ENCODE measurements at places on chromosomes 3 and 15. TPM values are rescaled to one million over a fixed set of nuclear protein-coding genes. Genes with fewer than 3 reads are reported as not detected.

The OR5K2 gene
- total RNA-seq = not detected

The CADPS gene
- 11.3 TPM for total RNA-seq

The SNURF gene
- total RNA-seq = 58.2 TPM

The MINAR1 gene
- 0.03 TPM for total RNA-seq

The TICRR gene
- 0.05 TPM for total RNA-seq

GRCh38 chr3:170897978-170898377, 10.5 kb downstream of the EIF5A2 start:
- DNase-seq = no peak

DNA sequence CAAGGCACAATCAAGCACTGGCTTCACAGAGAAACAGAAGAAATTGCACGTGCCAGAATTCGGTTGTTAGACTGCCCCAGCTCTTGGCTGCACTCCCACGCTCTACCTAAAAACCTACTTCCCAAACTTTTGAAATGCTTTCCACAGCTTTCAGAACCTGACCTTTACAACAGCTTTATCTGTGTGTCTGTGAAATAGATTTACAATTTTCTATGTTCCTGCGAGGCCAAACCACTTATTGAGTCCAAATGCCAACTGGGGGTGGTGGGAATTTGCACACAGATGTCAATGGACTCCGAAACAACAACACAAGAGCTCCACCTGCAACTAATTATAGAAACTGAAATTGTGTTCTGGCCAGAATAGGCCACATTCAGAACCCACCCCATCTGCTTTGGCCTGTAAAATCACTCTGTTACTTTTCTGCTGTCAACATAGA, 44.6 kb downstream of the ERC2 start:
- DNase-seq = no peak

DNA sequence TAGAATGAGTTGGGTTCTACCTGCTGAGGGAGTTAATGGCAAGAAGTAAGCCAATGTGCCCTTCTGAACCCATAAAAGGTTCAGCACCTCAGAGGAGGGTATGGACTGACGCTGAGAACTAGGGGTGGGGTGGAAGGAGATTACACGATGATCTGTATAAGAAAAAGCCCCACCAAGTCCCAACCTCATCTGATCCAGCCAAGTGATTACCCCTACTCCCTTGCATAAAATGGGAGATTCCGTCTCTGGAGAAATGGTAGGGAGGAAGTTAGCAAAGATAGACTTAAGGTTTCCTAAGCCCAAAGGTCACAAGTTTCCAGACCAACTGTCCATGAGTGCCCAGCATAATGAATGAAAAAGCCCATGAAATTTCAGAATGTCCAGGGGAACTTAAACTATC, 7.1 kb upstream of the DVL3 start:
- no peak for DNase-seq

DNA sequence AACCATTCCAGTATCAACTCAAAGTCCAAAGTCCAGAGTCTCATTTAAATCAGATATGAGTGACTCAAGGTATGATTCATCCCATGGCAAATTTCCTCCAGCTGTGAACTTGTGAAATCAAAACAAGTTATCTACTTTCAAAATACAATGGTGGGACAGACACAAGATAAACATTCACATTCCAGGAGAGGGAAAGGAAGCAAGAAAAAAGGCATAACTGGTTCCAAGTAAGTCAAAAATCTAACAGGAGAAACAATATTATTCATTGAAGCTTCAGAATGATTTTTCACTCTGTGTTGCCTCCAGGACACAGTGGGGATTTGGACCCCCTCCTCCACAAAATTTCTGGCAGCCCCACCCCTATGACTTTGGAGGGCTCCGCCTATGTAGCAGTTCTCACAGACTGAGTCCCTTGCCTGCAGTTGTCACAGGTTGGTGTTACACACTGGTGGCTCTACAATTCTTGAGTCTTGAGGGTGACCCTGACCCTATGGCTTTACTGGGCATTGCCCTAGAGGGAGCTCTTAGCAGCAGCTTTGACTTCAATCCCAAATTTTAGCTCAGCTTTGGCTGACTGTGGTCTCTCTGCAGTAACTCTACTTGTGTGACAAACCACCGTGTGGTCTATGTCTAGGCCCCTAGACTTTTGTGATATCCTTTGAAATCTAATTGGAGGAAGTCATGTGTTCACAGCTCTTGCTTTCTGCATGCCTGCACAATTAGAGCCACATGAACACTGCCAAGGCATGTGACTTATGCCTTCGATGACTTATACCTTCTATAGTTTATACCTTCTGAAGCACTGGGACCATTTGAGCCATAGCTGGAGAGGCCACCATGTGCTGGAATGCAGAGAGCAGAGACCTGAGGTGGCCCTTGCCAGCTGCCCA, 644.2 kb downstream of the GRM7 start:
- DNase-seq = no peak

GRCh38 chr3:143849854-143850549, 1.7 kb upstream of the SLC9A9 start:
- no peak for DNase-seq

DNA sequence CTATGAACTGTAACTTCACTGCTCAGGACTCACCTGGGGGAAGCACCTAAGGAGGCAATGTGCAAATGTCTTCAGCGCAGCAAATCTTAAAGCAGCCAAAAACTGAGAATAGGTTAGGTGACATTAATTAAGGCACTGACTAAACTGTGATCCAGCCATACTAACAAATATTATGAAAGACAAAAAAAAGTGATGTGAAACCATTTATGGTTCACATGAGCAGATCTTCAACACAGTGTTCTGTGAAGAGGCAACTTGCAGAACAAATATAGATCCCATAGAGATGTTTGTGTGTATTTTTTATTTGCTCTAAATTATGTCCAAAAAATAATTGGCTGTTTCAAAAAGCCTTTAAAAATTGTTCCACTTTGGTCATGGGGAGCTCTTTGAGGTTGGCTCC, 24.1 kb upstream of the MITF start:
- DNase-seq = no peak
